ENCODE measurements at places on chromosomes 11 and 22.

DNA sequence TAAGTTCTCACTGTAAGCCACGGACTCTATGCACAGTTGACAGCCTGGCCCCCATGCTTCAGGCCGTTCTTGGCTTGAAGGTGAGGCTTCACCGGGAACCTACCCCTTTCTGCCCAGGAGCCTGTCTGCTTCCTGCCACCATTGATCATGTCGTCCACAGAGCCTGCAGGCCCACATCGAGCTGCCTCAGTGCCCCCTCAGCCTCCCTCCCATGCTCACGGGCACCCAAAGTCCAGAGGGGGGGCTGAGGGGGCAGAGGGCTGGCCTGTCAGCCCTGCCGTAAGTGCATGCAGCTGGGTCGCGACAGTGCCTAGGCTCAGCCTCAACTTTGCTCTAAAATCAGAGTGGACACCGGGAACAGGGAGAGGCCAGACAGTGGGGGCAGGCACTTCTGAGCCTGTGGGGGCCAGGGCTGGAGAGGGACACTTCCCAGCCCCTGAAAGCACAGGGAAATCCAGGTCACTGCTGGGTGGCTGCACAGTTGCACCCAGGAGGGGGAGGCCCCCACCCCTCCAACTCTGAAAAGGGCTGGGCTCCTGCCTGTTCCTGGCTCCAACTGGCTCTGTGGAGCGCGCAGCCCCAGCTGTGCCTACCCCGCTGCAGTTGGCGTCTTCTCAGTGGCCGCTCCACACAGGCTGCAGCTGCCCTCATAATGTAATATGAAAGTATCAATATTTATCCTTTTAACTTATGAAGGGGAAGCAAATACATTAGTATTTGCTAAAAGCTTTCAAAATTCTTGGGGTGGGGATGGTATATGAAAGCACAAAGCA lies 598.6 kb downstream of the DLG2 start:
- DNase-seq = no peak

GRCh38 chr11:33835143-33835878 lies 56.6 kb downstream of the LMO2 start:
- peak; percentile 85 for DNase-seq

DNA sequence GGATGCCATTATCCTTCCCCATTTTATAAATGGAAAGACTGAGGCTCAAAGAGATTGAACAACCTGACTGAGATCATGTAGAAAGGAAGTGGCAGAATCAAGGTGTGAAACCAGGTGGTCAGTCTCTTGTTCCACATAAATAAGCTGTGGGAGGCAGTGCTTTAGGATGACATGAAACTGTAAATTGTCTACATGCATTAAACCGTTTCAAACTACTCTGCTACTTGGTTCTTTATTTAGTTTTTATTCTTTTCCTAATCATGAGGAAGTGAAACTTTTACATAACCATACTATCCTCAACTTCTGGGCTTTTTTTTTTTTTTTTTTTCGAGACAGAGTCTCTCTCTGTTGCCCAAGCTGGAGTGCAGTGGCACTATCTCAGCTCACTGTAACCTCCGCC lies 34.9 kb downstream of the CADM1 start:
- DNase-seq = no peak

- no peak for DNase-seq
These were observed 6.0 kb downstream of the B4GALNT4 start for GRCh38 chr11:375065-376025.

DNA sequence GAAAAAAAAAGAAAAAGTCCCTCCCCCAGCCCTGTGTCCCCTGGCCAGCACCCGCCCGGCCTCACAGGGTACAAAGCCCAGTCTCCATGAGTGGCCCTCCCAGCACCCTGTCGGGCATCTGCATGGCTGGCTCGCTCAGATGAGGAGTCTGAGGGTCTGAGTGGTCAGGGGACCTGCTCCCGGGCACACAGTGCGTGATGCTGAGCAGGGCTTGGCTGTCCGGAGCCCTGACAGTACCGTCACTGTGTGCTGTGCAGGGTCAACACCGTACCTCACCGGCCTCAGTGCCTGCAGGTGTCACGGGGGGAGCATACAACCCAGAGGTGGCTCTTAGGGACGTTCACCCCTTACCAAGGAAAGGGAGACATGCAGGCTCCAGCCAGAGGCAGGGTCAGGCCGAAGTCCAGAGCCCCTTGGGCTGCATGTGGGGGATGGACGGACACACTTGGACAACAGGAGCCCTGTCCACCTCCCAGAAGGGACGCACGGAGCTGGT lies 3.6 kb upstream of the PLXNB2 start:
- no peak for DNase-seq

DNA sequence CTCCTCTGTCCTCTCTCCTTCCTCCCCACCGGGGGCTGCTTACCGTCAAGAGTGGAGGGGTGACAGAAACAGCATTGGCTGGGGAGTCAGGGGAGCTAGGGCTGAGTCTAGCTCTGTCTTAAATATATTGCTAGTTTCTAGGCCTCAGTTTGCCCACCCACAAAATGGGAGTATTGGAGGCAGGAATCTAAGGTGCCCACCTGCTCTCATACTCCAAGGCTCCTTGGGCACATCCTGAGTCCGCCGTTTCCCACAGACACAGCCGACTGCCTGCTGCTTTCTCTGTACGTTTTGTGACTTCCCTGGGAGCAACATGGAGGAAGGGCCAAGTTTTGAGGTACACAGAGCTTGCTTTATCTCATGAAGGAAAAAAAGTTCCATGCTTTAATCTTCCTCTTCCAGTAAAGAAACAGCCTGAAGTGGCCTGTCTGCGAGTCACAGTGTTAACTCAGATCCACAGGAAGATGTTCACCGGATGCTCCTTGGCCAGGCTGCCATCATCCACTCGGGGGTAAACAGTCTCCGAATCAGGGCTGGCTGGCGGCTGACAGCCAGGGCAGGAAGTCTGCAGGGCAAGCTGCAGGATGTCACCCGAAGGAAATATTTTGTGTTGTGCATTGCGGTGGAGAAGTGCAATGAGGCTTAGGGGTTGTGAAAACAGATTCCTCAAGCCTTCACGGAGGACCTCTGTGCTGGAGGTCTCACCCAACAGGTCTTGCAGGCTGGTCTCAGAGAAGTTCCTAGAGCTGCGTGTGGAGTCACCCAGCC lies 11.0 kb upstream of the CERK start:
- DNase-seq = peak; percentile 50

DNA sequence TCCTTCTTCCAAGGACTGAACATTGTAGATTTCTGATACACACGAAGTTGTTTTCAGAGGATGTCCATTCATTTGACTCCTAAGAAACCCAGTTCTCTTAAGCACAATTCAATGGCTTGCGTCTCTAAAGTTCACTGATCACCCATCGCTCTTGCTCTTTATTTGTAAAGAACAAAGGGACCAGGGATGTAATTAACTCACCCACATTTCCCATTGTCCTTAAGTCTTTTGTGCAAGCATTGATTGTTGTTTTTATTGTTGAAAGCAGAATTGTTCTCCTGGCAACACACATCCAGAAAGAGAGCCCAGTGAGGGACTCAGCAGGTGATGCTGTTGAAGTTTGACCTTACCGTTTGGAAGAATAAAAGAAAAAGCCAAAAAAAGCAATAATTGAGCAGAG lies 59.2 kb downstream of the SPON1 start:
- DNase-seq = no peak

DNA sequence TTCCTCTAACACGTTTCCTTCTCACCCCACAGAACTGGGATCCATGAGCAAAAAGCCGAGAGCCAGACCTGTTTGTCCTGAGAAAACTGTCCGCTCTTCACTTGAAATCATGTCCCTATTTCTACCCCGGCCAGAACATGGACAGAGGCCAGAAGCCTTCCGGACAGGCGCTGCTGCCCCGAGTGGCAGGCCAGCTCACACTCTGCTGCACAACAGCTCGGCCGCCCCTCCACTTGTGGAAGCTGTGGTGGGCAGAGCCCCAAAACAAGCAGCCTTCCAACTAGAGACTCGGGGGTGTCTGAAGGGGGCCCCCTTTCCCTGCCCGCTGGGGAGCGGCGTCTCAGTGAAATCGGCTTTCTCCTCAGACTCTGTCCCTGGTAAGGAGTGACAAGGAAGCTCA lies 24.0 kb downstream of the CD5 start:
- DNase-seq = no peak

DNA sequence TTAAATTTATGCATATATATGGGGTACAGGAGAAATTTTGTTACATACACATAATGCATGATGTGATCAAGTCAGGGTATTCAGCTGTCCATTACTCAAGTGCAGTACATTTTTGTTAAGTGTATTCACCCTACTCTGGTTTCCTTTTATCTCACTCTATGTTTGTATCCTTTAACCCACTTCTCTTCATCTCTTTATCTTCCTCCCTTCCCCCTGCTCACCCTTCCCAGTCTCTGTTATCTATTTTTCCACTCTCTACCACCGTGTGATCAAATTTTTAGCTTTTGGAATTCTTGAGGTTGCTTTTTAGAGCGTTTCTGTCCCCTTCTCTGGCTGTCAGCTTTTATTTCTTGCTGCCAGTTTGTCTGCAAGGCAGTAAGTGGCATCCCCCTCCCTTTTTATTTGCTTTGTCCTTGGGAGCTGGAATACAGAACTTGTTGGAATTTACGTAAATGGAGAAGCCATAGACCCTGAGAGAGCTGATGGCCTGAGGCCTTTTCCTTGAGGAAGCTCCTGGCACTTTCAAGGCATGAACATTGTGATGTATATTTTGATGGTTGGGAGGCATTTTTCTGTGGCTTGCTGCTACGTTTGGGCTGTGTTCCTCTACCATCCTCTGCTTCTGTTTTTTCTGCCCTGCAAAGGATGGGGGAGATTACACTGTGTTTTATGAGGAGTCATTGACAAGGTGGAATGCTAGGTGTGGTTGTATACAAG lies 148.6 kb downstream of the LDLRAD3 start:
- no peak for DNase-seq

GRCh38 chr11:86629045-86629706 lies 43.2 kb downstream of the ME3 start:
- DNase-seq = no peak

GRCh38 chr11:122486793-122487495 lies 168.6 kb upstream of the UBASH3B start:
- no peak for DNase-seq

GRCh38 chr11:25119416-25119815 lies 622.6 kb downstream of the LUZP2 start:
- DNase-seq = no peak

GRCh38 chr22:33746501-33746928 lies 173.8 kb downstream of the LARGE1 start:
- no peak for DNase-seq

- no peak for DNase-seq
These were observed 764.2 kb downstream of the BRD1 start for GRCh38 chr22:49063545-49063890.

DNA sequence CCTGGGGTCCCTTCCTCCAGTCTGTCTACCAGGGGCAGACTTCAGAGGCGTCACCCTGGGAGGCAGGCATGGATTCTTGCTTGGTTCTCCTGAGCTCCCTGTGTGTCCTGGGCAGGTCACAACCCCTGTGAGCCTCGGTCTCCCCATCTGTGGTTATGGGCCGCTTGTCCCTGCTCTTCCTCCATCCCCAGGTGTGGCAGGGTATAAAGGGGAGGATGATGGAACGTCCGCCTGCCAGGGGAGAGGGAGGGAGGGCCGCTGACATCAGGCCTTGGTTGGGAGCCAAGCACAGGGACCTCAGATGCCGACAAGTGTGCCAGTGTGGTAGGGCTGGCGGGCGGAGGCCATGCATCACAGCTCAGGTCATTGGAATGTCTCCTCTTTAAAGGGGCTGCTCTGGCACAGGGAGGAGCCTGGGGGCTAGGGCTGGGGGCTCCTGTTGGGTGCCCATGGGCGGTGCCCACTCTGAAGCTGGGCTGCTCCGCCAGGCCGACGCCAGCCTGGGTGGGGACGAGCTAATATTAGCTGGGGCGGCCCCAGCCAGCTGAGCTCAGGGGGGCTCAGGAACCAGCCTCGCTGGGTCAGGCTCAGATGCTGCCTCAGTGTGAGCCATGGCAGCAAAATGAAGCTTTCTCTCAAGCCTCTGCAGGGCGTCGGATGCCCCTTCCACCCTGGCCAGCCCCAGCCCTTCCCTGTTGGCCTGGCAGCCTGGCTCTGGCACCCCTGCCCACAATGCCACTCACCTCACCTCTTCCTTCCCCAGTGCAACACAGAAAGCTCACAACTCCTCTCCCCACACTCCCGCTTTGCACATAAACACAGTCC lies 12.8 kb downstream of the KCNC1 start:
- no peak for DNase-seq

- no peak for DNase-seq
These were observed 548.7 kb upstream of the CADM1 start for GRCh38 chr11:116052603-116053547.

DNA sequence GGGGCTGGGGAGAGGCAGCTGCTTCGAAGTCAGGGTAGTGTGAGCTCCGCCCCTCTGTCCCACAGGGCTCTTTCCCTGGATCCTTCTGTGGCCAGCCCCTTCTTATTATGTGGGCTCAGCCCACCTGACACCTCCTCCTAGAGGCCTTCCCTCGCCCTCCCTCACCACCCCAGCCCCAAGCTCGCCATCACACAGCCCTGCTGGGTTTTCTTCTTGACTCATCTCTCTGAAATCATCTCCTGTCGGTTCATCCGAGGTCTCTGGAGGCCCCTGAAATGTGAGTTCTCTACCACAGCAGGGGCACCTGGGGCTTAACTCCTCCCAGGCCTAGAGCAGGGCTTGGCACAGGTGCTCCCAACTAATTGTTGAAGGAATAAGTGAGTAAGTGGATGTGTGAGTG lies 65.2 kb downstream of the CACNA1I start:
- peak; percentile 28 for DNase-seq

DNA sequence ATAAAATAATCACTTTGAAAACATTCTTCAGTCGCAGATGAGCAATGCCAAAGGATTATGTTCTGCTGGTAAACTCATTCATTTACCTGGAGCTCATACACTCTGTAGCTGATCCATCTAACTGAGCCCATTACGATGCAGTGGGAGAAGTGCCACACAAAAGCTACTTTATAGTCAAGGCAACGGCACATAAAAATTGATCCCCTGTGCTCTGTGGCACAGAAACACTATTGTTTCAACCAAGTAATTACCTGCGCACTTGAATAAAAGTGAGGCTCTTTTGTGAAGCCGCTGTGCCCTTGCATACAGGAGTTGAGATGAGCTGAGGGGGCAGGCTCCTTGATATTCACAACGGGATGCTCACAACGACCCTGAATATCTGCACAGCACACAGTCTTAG lies 7.2 kb downstream of the DKK3 start:
- DNase-seq = no peak

GRCh38 chr22:50417411-50418210 lies 57.2 kb downstream of the SBF1 start:
- peak; percentile 56 for DNase-seq

- DNase-seq = peak; percentile 85
These were observed 220.9 kb downstream of the PGR start for GRCh38 chr11:100908746-100909145.

DNA sequence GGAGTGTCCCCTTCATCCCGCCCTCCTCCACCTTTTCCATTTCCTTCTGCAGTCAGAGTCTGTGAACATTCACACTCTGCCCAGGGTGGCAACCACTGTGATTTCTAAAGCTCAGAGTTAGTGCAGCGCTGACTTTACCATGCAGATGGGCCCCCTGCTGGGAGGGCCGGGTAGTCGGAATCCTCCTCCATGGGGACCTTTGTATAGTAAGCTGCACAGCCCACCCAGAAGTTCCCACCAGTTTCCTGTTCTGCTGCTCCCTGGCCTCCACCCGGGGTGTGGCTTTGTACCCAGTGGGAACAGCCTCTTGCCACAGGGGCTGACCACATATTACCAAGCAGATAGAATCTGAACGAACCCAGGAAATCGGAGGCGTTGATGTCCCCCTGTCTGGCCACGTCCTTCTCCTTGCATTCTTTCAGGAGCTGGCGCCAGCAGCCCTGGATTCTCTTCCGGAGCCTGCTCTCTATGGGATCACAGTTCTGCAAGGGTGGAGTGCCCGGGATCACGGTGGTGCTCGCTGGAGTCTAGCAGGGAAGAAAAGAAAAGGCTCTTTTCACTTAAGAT lies 125.3 kb downstream of the MPPED1 start:
- DNase-seq = no peak
